ENCODE measurements at places on chromosomes 3 and 15. TPM values are rescaled to one million over a fixed set of nuclear protein-coding genes. Genes with fewer than 3 reads are reported as not detected.

- DNase-seq = no peak
Observed at GRCh38 chr3:179921951-179922350, 114.8 kb downstream of the PEX5L start.

- no peak for DNase-seq
Observed at GRCh38 chr15:91983729-91984340, 130.3 kb downstream of the SLCO3A1 start.

TMEM108 gene
- 1.4 TPM for total RNA-seq

RTP4 gene
- 0.79 TPM for total RNA-seq

SCAANT1 gene
- total RNA-seq = not detected

GPR27 gene
- total RNA-seq = 5.2 TPM

ARPIN gene
- total RNA-seq = 14.2 TPM

Data from skin of body (tissue), 3 donors.